ENCODE measurements at places on chromosomes 11 and 22. TPM values are rescaled to one million over a fixed set of nuclear protein-coding genes. Genes with fewer than 3 reads are reported as not detected.

SYT7 gene
- total RNA-seq = 0.05 TPM

INS gene
- not detected for total RNA-seq

CNTF gene
- total RNA-seq = 0.34 TPM

MS4A3 gene
- not detected for total RNA-seq

IRAG1 gene
- 0.27 TPM for total RNA-seq

PKP3 gene
- total RNA-seq = 1.6 TPM

MS4A10 gene
- not detected for total RNA-seq

CDK2AP2 gene
- total RNA-seq = 55.4 TPM

PATL1 gene
- 16.9 TPM for total RNA-seq

OR51B2 gene
- not detected for total RNA-seq

TYR gene
- total RNA-seq = not detected

SLC25A18 gene
- not detected for total RNA-seq

SEC14L6 gene
- total RNA-seq = not detected

CCDC116 gene
- total RNA-seq = 0.07 TPM

KRTAP5-2 gene
- not detected for total RNA-seq

CHID1 gene
- total RNA-seq = 96.3 TPM

RASL10A gene
- total RNA-seq = 0.07 TPM

AQP11 gene
- 0.20 TPM for total RNA-seq

CRYBB1 gene
- total RNA-seq = not detected

DERL3 gene
- 3.1 TPM for total RNA-seq

MMP10 gene
- total RNA-seq = 6.2 TPM

PDE3B gene
- 0.27 TPM for total RNA-seq

ANKRD42 gene
- total RNA-seq = 4.3 TPM

FANCF gene
- total RNA-seq = 9.8 TPM

RIC8A gene
- 109 TPM for total RNA-seq

DKK3 gene
- 154 TPM for total RNA-seq

ALG8 gene
- total RNA-seq = 43.3 TPM

GAL3ST1 gene
- total RNA-seq = not detected

TCN1 gene
- total RNA-seq = not detected

PRG2 gene
- not detected for total RNA-seq

SERPINH1 gene
- total RNA-seq = 687 TPM

VSIG10L2 gene
- total RNA-seq = not detected

NAV2 gene
- total RNA-seq = 35.3 TPM

GPR83 gene
- total RNA-seq = not detected

CARD18 gene
- not detected for total RNA-seq

MIEF1 gene
- total RNA-seq = 27.4 TPM
